Muscle of arm (tissue), 14 donors: ENCODE measurements at places on chromosomes 16 and 17. TPM values are rescaled to one million over a fixed set of nuclear protein-coding genes. Genes with fewer than 3 reads are reported as not detected.

RGS11 gene
- polyA plus RNA-seq = 1.6 TPM

CTF1 gene
- 11.3 TPM for polyA plus RNA-seq

DNA sequence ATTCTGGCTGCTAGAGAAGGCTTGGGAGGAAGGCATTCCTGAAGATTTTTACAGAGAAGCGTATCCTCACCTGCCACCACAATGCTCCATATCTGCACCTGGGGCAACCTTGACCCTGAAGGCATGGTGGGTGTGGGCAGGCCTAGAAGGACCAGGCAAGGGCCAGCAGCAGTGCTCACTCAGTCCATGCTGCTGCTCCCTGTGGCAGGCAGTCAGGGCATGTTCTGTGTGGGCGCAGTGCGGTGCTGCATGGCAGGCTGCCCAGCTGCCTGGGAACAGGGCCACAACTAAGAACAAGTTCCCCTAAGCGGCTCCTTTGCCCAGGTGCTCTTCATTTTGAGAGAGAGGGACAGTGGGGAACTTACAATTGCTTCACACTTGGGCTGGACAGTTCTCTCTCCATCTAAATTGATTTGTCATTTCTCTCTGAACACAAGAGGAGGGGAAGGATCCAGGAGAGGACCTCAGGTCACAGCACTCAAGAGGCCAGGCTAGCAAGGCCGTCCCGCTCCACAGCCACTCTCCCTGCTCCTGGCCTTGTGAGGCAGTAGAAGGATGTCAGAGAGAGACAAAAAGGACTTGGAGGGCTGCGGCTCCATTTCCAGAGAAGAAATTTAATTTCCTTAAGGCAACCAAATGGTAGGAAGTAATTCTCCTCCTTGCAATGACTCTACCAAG lies 158.8 kb downstream of the AATF start:
- DNase-seq = peak; percentile 41

TMEM97 gene
- polyA plus RNA-seq = 17.3 TPM

GPR179 gene
- 0.57 TPM for polyA plus RNA-seq

DNA sequence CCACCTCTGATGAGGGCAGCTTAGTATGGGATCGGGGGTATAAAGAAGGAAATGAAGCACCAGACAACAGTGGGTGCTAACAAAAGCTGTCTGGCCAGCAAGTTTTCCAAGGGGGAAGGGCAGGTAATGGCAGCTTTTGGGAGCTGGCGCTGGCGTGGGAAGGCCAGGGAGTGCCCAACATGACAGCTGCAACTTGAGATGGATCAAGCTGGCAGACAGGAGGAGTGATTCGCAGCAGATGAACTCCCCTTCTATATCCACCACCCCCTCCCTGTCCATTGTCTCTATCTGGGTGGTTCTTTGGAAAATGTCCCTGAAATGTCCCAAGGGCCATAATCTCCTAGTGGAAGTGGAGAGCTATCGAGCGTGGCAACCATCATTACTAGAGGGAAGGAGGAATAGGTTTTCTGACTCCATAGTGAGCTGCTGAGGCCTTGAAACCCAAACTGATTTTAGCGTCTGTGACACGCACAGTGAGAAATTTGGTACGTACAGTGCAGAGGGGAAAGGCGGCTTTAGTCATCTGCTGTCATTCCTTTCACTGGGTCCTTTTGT lies 4.8 kb upstream of the INPP5K start:
- peak; percentile 35 for DNase-seq

- DNase-seq = no peak
Observed at GRCh38 chr16:14609716-14610115, 20.3 kb downstream of the PARN start.

DPEP2NB gene
- polyA plus RNA-seq = not detected

- DNase-seq = no peak
Observed at GRCh38 chr17:6187836-6188235, 117.7 kb downstream of the WSCD1 start.

ZG16 gene
- polyA plus RNA-seq = 0.05 TPM

- no peak for DNase-seq
Observed at GRCh38 chr17:43860927-43861622, 14.1 kb downstream of the CD300LG start.

DNA sequence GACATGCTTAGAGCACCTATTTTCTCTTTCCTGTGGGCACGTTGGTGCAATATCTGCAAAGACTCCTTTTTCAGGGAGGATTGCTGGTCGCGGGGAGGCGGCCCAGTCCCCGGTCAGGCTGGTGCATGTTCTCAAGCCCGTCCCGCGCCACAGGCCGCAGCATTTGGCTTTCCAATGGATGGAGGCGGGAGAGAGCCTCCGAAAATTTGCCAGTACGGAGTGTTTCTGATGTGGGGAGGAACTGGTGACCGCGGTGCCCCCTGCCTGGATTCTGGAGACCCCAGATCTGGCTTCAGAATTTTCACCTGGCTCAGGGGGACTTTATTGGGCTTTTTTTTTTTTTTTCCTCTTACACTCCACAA lies 2.3 kb downstream of the CMIP start:
- DNase-seq = no peak

GRCh38 chr16:69555437-69555836 lies 10.3 kb upstream of the NFAT5 start:
- DNase-seq = no peak

DNA sequence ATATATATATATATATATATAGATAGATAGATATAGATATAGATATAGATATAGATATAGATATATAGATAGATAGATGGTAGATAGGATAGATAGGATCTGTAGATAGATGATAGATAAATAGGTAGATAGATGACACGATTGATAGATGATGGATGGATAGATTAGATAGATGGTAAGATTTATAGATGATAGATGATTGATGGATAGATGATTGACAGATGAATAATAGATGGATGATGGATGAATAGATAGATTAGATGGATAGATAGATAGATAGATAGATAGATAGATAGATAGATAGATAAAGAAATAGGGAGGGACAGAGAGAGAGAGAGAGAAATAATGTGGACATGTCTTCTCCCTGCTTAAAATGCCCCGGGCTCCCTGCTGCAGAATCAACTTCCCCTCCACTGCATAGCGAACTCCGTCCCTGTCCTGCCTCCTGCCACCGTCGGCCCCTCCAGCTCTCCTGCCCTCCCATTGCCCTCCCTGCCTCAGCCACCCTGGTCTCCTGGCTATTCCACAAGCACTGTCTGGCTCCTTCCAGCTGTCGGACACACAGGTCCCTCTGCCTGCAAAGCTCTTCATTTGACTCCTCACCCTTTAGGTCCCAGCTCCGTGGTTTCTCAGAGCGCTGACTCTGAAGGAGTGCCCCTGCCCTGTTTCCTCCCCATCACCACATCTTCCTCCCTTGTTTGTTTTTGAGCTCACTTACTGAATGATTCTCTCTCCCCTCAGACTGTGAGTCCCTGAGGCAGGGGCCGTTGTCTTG lies 254.0 kb downstream of the KATNIP start:
- DNase-seq = no peak

KIF19 gene
- 2.0 TPM for polyA plus RNA-seq

KRTAP17-1 gene
- polyA plus RNA-seq = not detected

- no peak for DNase-seq
Observed at GRCh38 chr17:75679706-75680211, 12.6 kb downstream of the SAP30BP start.

- no peak for DNase-seq
Observed at GRCh38 chr16:67055712-67056487, 27.0 kb downstream of the CBFB start.

TBC1D26 gene
- not detected for polyA plus RNA-seq

DNA sequence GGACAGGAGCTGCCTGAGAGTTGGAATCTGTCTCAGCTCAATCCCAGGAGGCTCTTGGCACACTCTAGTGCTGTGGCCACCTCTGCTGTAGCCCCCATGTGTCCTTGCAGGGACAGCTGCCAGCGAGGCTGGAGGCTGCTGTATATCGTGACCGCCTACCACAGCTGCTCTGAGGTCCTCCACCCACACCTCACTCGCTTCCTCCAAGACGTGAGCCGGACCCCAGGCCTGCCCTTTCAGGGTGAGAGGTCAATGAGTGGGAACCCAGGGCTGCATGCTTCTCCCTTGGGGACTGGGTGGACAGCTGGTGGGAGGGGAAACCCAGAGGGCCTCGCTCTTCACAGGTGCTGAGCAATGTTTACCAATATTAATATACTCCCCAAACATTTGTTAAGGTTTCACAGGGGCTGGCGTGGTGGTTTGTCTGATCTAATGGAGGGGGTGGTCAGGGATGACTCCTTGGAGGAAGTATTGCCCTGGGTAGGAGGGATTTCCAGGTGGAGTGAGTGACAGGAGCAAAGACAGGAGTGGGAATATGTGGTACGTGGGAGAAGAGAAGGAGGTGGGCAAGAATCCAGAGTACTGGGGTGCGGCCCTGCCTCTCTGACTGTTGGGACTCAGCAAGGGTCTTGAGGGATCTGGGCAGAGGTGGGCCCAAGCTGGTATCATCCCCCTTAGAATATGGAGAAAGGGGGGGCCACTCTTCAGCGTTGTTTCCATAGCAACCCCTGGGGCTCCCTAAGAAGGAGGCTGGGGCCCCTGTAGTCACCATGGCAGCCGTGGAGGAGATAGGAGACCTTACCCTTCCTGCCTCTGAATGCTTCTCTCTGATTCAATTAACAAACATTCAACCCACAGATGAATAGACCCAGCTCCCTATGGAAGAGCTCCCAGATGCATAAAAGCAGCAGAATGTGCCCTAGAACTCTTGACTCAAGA lies 22.2 kb upstream of the ALKBH5 start:
- DNase-seq = no peak
